ENCODE measurements at places on chromosomes 3 and 15.

GRCh38 chr15:38438031-38438986, 15.6 kb upstream of the FAM98B start:
- peak; percentile 91 for DNase-seq

GRCh38 chr3:135382188-135382587, 583.3 kb upstream of the PPP2R3A start:
- no peak for DNase-seq

GRCh38 chr15:75223688-75224087, 22.0 kb downstream of the C15orf39 start:
- no peak for DNase-seq

DNA sequence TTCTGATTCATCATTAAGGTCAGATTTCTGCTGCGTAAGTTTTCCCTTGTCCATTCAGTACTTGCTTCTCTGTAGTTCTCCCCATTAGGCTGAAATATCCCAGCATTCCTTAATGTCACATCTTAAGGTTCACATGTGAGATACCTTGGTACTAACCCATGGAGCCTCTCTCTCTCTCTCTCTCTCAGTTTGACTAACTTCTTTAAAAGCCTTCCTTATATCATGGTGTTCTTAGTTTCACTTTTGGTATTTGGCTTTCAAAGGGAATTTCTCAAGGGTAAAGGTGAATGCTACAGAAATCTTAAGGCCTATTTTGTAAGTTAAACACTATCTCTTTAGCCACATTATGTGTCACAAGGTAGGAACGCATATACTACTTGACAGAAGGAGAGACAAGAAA, 427.3 kb upstream of the ZNF717 start:
- no peak for DNase-seq

DNA sequence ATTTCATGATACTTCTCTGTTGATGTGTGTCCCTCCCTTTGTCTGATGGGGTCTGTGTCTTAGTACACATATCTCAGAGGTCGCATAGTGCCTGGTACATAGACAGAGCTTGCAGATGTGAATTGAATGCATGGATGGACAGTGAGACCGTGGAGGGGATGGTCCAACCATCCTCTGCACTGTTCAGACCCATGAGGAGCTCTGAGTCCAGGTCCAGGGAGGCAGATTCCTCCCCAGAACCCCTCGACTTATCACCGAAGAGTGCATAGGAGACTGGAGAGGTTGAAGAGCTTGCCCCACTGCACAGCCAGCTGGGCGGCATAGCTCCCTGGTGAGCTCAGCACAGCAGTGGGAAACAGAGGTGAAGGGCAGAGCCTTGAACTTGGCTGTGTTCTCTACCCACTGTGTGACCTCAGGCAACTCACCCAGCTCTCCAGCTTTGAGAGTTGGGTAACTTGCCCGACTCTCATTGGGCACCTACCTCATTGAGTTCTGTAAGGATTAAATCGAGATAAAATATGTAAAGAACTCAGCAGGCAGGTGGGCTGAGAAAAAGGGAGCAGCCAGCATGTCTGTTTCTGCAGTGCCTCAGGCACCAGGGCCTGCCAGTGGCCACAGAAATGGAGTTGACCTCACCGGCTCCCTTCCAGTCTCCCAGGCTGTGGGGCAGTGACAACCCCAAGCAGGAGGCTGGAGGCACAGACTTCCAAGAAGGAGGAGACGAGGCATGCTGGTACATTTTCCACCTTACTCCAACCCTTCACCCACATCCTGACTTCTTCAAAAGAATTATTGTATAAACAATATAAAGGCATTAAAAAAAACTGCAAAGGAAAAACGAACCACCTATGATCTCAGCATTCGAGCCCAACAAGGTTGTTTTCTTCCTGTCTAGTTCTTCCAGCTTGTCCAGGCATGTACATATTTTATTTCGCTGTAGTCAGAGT, 54.1 kb upstream of the TFRC start:
- no peak for DNase-seq

DNA sequence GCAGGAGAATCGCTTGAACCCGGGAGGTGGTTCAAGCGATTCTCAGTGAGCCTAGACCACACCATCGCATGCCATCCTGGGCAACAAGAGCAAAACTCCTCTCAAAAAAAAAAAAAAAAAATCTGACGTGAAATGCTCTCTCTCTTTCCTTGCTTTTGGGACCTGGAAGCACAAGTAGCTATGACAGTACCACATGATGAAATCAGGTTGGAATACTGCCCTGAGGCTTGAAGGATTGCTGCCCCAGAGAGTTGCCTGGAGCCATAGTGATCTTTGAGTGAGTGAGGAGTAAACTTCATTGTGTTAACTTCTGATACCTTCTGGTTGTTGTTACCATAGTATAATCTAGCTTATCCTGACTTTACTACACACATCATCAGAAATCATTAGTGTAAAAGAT, 23.3 kb downstream of the AKAP13 start:
- no peak for DNase-seq

- DNase-seq, result no peak
Observed at GRCh38 chr15:84919106-84919667, 34.7 kb downstream of the SLC28A1 start.

- no peak for DNase-seq
Observed at GRCh38 chr3:37194533-37194932, 20.2 kb upstream of the LRRFIP2 start.

DNA sequence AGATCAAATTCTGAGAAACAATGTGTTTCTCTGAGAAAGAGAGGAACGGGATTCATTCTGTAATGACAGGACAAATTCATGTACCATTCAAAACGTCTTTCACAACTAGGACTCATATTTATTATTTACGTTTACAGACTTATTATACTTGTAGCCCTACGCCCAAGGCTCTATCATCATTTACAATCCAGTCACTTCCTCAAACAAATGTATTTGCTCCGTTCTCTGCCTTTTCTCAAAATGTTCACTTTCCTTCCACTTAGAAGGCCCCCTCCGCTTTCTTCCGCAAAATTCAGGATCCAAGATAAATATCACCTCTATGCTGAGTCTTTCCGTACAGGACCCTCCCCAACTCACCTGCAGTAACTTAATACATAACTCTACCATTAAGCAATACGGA, 745 bp downstream of the RSL24D1 start:
- DNase-seq, result peak; percentile 30

DNA sequence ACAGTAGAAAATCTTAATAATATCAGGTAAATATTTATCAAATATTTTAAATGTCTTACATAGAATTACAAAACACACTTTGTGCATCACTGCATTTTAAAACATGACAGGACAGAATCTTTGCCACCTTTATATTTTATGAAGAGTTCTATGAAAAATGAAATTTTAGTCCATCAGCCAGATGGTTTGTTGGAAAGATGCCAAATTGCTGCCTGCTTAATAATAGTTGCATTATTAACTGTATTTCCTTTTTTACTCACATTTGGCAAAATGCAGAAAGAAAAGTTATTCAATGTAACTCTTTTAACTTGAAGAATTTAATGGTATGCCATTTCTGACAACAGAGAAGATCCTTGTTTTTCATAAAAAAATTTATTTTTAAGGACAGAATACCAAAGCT, 1271.6 kb downstream of the NSUN3 start:
- no peak for DNase-seq

DNA sequence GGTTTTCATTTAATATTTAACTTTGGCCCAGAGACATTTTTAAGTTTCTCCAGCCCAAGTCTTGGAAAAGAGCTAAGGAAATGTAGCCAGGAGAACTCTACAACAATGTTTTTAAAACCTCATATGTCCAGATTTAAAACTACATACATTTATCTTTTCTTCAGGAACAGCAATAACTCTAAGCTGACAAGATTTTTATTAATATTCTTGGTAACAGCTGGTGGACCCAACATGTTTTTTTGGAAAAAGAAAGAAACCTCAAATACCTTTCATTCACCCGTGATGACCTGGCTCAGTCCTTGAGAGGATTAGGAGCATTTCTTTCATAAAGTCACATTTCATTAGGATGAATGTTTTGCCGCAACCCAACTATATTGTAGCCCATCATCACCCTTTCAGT, 50.4 kb upstream of the CMSS1 start:
- DNase-seq, result no peak

DNA sequence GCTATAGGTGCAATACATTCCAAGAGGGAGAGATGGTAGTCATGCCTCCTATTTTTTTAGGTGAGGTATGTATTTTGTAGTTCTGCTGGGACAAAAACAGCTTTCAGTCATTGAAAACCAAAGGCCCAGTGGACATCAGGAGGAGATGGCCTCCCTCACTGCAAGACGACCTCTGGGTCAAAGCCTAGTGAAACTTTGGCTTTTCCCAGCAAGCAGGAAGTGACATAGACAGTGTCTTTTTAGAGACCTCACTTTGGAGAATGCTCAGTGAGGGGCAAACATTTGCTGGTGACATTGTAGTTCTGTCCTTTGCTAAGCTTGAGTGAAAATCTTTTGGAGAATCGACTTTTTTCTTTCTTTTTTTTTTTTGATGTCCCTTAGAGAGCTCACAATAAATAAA, 27.3 kb downstream of the LIPC start:
- peak; percentile 84 for DNase-seq

- DNase-seq, result no peak
Observed at GRCh38 chr15:74036271-74037170, 42.0 kb downstream of the PML start.

- no peak for DNase-seq
Observed at GRCh38 chr3:197539651-197540051, 16.1 kb downstream of the BDH1 start.

DNA sequence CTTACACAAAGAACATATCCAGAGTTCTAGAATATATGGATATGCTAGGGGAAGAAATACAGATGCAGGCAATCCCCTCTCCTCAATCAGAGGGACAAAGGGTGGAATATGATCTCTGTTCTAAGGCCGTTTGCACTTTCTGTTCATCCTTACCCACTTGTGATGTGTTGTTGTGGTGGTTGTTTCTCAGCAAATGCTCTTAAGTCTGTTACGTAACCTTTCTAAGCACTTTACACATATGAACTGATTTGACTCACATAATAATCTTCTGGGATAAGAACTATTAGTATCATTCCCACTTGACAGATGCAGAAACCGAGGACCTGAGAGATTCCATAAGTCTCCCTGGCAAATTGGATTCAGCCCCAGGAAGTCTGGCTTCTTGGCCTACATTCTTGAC, 40.5 kb downstream of the NGRN start:
- no peak for DNase-seq

GRCh38 chr15:51774916-51775315, 23.5 kb downstream of the TMOD2 start:
- no peak for DNase-seq

- DNase-seq, result no peak
Observed at GRCh38 chr15:25981114-25981513, 118.0 kb upstream of the ATP10A start.

DNA sequence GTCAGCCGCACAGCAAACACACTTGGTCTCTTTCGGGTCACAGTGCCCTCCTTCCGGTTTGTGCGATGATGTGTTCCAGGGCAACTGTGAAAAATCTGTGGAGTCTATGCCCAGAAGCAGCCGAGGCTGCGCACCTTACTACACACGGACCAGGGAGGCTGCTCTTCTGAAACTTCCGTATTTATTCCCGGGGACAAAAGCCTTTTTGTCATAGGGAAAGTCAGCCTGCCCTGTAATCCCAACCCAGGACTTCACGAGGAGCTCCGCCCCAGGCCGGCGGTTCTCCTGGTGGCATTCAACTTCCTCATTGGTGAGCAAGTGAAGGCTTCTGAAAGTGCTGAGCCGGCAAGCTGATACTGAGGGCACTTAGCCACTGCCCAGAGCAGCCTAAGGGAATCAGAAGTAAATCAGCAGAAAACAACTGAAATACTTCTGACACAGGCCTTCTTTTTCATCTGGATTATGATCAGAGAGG, 126.5 kb downstream of the FMN1 start:
- peak; percentile 79 for DNase-seq

DNA sequence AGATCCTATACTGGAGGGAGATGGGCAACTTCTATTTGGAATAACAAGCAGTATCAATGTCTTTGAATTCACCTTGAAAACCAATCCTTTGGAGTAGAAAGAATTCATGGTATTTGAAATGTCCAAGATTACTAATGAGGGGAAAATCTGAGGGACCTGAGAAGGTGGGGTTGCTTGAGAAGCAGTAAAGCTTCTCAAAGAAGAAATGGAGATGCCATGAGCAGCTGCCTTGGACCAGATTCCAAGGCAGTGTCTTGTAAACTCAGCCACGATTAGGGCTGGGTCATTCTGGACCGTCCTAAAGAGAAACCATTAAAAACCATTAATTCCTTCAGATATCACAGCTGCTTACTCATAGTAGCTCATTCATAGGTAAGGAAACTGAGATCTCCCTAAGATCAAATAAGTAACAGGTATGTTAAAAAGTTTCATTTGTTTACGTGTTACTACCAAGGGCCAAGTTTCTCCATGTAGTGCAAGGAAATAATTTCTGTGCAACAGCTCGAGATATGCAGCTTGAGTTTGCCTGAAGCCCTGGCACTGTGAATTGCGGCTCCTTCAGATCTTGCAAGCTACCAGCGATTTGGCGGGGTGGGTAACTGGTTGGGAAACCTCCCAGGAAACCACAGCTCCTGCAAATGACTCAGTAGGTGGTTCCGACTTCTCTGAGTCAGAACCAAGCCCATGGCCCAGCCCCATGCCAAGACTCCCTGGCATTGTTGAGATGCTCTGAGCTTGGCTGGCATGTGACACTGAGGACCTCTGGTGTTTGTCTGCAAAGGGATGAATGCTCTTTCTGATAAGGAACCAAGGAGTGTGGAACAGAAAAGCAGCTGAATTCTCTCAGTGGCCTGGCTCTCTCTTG, 296.8 kb downstream of the RORA start:
- DNase-seq, result peak; percentile 3

GRCh38 chr15:89346516-89347231, 12.1 kb upstream of the POLG start:
- no peak for DNase-seq

DNA sequence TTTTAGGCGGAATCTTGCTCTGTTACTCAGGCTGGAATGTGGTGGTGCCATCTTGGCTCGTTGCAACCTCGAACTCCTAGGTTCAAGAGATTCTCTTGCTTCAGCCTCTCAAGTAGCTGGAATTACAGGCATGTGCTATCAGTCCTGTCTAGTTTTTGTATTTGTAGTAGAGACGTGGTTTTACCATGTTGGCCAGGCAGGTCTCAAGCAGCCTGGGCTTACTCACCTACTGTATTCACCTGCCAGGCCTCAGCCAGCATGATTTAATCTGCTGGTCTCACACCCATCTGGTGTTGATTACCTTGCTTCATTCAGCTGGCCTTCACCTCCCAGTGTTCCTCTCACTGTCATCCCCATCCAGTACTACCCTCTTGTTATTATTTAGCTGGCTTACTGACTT, 102.0 kb downstream of the IL12A start:
- DNase-seq, result no peak

DNA sequence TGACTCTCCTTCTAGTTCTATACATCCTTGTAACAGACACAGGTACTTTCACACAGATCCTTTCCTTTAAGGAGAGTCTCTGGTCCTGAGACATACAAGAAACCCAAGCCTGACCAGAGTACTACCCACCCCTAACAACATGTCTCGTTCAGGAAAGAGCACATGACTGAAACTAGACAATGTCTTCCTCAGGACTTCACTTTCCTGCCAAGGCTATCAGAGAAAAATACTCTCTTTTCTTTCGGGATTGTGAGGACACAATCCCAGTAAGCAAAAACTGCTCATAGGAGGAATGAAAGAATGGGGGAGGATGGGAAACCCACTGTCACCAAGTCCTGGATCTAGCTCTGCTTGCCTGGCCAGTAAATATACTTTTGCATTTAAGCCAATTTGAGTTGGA, 11.5 kb upstream of the ANKRD28 start:
- no peak for DNase-seq

Measured in inflammatory macrophage treated with lipopolysaccharide for 1 hour (primary cell).